ENCODE measurements at places on chromosomes 6 and 20.

DNA sequence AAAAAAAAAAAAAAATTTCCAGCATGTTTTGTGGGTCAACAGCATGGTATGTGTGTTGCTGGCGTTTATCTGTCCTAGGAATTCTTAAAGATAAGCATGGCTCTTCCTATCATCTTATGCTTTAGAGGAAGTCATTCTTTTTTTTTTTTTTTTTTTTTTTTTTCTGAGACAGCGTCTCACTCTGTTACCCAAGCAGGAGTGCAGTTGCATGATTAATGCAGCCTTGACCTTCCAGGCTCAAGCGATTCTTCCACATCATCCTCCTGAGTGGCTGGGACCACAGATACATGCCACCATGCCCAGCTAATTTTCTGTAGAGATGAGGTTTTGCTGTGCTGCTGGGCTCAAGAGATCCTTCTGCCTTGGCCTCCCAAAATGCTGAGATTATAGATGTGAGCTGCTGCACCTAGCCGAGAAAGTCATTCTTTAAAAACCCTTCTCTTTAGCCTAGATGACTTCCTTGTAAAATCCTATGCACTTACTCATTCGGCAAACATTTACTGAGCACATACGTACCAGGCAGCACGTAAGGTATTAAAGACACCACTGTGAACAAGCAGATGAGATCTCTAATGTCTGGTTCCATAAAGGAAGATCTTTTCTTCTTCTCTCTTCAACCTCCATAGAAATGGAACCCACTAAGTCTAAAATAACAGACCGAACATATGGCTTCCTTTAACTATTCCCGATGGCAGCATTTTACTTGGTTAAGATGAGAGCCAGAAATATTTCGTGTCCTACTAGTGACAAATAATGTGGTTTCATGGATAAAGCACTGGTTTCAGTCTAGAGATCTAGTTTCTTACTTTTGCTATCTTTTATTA lies 122.4 kb downstream of the RIN2 start:
- DNase-seq, result peak; percentile 73

DNA sequence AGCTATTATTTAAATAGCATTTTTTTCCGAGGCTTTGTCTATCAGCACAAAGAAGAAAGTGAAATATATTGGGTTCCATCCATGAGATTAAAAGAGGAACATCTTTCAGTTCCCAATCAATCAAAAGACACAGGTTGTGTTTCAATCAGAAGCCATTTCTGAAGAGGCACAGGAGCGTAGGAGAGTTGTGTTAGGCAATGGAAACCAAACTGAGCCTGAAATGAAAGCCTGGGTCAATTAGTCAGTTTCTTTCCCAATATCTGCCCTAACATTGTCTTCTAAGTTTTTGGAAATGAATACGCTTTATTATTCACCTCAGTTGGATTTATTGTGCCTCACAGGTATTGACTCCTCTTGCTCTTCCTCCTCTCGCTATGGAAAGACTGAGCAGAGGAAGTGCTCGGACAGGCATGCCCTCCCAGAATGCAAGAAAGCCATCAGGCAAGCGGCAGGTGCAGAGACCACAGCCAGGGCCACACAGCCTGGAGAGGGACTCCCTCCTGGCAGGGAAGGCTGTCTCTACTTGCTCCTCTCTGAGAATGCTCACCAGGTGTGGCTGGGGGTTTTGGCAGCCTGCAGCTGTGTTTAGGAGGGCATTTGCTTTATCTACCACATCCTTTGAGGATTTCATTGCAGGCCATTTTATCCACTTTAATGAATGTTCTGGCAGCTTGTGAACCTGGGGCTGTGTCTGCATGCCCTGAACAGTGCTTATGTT lies 100.8 kb upstream of the NEDD9 start:
- DNase-seq, result no peak

DNA sequence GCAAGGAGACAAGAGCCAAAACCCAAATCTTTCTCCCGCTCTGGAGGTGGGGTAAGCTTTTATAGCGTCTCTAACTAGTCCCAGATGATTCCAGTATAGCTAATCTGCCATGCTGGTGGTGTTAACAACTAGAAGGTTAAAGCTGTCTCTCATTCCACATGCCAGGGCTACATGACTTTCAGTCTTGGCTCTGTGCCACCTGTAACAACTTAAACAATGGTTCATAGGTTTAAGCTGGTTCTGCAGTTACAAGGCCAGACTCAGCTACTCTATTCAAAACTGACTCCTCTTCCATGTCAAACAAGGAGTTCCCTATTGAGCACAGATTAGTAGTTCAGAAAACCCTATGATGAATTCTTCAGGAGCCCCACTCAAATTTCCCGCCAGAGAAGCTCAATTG lies 128.9 kb downstream of the ELOVL4 start:
- no peak for DNase-seq

DNA sequence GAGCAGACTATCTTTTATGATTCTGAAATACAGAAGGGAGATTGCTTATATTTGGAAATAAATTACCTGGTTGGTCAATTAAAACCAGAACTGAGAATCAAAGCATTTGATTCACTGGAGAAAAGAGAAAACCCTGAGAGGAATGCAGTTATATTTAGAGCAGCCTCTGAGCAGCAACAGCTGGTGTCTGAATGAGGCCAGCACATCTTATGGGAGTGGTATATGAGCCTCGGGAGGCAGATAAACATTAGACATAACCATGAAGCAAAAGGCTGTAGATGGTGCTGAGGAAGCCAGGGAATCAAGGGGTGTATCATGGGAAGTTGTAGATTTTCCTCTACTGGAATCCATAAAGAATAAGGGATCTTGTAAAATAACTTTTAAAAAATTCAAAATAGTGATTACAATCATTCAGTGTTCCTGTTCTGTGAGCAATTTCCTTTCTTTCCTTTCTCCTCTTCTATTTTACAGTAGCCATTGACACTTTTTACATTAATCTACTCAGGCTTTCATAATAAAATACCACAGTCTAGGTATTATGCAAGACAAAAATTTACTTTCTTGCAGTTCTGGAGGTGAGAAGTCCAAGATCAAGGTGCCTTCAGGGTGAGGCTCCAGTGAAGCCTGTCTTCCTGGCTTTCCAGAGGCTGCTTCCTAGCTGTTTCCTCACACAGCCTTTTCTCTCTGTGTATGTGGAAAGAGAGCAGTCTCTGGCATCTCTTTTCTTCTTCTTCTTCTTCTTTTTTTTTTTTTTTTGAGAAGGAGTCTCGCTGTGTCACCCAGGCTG lies 32.8 kb upstream of the ENPP5 start:
- peak; percentile 9 for DNase-seq

DNA sequence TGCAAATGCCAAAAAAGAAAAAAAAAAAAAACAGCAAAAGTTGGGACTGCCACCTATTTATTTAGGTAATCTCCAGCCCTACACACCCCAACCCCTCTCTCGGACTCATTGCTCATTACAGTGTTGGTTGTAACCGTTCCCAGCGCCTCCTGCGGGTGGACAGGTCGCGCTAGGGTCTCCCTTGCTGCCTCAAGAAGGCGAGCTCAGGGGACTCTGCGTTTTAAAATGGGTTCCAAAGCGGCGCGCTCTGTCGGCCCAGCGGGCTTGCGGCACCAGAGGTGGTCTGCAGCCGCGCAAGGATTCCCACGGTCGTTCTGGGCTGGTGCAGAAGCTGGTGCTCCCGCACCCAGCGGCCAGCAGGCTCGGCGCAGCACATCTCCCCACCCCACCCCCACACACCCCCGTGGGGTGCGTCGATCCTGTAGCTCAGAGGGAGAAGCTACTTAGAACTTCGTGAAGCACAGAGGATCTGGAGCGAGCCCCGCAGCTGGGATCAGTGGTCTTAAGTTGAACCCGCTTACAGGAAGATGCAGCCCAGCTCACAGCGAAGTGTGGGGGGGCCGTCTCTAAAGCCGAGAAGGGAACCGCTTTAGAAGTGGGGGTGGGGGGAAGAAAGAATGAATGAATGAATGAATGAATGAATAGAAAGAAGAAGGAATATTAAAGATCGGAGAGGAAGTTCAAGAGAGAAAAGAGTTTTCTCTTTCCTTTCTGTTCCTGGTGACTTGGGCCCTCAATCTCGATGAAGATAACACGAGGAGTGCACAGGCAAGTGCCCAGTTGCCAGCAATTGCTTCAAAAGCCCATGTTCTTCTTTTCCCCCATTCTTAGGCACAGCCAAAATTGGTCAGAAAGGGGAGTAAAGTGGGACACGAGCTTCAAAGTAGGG lies 780 bp downstream of the TFAP2A start:
- DNase-seq, result no peak

DNA sequence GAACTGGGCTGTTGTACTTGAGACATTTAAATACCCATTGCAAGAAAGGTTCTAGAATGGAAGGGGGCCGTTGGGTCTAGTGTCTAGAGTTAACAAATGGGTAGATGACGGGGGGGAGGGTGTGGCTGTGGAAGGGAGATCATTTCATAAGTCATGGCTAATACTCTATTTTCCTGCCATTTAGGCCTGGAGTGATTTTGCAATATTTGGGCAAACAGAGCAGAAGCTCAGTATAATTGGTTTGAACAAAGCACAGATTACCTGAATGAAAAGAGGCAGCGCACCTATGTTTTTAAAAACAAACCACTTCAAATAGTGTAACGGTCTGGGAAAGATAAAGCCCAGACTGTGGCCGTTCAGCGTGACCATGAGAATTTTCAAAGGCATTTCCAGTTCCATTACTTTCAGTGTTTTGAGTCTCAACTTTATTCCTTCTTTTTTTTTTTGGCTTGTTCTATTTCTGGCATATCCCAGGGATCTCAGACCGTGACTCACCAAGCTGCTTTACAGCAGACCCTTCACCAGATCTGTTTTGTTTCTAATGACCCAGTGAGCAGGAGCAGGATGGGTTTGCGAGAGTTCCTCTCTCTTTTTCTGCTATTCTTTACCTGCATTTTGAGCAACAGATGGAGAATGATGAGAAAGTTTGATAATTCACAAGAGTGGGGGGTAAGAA lies 73.7 kb downstream of the LYRM2 start:
- peak; percentile 11 for DNase-seq

All from fibroblast of upper back skin (primary cell).